ENCODE measurements at places on chromosomes 5 and 9.

DNA sequence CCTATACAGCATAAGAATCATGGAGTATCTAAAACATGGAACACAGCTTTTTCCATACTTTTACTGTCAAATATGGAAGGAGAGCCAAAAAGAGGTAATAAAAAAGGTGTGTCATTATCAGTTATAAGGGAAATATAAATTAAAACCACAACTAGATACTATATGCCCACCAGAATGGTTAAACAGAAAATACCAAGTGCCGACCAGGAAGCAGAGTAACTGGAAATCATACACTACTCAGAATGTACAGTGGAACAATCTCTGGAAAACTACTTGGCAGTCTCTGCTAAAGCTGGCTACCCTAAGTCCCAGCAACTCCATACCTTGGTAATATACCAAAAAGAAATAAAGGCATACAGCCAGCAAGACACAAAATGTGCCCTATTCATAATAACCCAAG is 2.4 kb downstream of the PAIP1 start:
- DNase-seq: no peak

DNA sequence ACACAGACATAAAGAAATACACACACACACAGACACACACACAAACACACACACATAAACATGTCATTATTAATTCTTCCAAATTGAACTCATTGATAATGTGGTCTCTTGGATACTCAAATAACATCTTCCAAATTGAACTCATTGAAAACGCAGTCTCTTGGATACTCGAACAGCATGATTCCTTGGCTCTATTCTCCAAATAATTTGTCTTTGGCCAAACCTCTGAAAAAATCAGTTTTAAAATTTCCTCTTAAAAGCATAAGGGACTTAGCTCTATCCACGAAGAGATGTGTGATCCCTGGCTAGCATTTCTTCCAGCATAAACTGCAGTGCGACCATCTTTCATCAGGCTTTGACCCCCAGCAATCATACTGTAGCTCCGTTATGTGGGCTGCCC is 296.6 kb downstream of the IRX2 start:
- no peak for DNase-seq

GRCh38 chr5:35819668-35820067 is 37.0 kb upstream of the IL7R start:
- DNase-seq: no peak

- no peak for DNase-seq
These were observed 53.8 kb downstream of the NFX1 start for GRCh38 chr9:33344145-33344544.

Data from SK-N-SH (cell line).